Activated CD4-positive, CD25-positive, alpha-beta regulatory T cell treated with anti-CD3 and anti-CD28 coated beads, Interleukin-2, amount 50 U/mL, for 24 hours (primary cell): ENCODE measurements at places on chromosomes 5 and 9.

- no peak for ATAC-seq
Measured at GRCh38 chr5:6504677-6505415, 56.2 kb downstream of the UBE2QL1 start.

- ATAC-seq, result no peak
Measured at GRCh38 chr9:93642961-93643360, 66.6 kb downstream of the PHF2 start.

DNA sequence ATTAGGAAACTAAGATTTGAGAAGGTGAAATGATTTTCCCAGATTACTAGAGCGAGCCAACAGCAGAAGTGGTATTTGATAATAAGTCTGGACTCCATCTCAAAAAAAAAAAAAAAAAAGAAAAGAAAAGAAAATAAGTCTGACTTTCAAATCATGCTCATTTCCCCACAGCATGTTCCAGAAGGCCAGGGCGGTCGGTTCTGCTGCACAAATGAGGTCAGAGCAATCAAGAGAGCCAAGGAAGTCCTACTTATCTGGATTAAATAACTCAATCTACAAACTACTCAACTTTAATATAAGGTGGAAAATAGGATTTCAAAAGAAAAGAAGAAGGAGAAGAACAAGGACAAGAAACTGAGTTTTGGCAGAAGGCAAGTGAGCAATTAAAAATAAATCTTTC is 130.4 kb upstream of the RASA1 start:
- ATAC-seq, result no peak

DNA sequence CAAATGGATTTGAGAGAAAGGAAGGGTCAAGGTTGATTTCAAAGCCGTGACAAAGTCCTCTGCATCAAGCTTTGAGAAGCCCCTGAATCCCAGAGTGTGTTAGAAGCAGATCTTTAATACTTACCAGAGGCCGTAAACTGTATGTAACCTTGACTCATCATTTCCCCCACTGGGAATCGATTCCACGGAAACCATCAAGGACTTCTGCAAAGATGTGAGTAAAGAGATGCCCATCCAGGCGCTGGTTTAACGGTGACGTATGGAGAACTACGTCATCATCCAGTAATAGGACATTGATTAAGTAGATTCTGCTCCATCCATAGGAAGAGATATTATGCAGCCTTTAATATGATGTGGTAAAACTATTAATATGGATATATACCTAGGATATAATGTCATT is 1.6 kb downstream of the RNF183 start:
- ATAC-seq, result no peak

GRCh38 chr9:120921661-120922181 is 4.9 kb downstream of the TRAF1 start:
- ATAC-seq, result no peak
